ENCODE measurements at places on chromosomes 13 and 19.

DNA sequence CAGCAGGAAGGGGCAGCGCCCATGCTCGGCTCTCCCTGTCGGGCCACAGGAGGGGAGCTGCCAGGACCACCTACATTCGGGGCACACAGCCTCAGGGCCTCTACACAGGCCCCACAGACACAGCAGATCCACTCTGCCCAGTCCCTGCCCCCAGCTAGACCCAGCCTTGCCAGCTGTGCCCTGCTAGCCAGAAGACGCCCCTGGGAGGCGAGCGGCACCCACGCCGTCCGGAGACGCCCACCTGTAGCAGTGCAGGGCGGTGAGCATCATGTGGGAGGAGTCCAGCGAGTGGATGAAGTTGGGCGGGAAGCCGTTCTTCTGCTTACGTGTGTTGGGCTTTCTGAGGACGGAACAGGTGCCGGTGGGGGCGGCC lies 15.1 kb downstream of the POLRMT start:
- no peak for DNase-seq

GRCh38 chr19:16333001-16333586 lies 8.5 kb downstream of the KLF2 start:
- no peak for DNase-seq

DNA sequence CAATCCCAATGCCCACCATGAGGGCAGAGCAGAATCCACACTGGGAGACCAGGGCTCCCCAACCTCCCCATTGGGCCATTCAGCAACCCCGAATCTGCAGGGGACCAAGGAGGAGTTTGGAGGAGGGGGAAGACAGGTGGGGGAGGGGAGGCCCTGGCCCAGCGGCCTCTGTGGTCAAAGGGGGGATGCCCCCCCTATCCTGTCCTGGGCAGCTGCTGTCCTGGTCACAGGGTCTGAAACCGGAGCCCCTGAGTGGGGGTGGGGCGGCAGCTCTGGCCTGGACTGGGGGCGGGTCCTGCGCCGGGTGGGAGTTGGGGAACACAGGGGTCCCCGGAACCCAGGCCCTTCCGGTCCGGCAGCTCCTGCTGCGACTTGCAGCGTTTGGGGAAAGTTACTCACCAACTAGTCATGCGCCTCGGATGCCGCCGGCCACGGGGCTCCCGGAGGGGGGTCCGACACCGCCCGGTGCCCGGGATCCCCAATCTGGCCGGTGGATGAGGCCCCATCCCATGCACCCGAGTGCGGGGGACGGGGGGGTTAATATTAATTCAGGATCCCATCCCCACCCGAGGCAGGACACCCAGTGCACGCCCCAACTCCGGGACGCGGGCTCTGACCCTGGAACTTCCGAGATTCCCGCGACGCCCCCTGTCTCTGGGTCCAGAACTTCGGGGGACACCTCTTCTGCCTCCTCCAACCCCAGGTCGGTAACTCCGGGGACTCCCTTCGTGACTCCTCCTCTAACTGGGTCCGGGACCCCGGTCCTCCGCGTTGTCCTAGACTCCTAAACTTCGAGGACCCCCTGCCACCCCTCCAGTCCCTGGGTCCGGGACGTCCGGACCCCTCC lies 872 bp downstream of the HOMER3 start:
- DNase-seq, result no peak

GRCh38 chr13:53020764-53021335 lies 7.8 kb upstream of the OLFM4 start:
- DNase-seq, result no peak

DNA sequence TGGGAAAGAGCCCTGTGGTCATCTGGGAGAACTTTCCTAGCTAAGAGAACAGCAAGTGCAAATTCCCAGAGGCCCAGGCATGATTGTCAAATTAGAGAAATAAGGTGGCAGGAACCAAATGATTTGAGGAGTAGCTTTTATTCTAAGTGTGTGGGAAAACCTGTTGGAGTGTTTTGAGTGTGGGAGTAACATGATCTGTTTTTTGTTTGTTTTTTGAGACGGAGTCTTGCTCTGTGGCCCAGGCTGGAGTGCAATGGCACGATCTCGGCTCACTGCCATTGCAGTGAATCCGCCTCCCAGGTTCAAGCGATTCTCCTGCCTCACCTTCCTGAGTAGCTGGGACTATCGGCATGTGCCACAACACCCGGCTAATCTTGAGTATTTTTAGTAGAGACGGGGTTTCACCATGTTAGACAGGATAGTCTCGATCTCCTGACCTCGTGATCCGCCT lies 2.4 kb downstream of the SAE1 start:
- no peak for DNase-seq

DNA sequence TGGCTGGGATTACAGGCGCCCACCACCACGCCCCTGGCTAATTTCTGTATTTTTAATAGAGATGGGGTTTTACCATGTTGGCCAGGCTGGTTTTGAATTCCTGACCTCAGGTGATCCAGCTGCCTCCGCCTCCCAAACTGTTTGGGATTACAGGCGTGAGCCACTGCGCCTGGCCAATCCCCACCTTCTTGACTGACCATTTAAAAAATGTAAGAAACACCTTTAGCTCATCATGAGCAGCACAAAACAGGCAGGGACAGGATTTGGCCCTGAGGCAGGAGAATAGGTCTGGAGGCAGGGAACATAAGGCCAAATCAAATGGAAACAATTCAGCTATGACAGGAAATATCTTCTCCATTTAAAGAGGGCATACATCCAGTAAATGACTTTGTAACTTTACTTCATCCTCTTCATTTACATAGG lies 1.4 kb upstream of the MPV17L2 start:
- no peak for DNase-seq

DNA sequence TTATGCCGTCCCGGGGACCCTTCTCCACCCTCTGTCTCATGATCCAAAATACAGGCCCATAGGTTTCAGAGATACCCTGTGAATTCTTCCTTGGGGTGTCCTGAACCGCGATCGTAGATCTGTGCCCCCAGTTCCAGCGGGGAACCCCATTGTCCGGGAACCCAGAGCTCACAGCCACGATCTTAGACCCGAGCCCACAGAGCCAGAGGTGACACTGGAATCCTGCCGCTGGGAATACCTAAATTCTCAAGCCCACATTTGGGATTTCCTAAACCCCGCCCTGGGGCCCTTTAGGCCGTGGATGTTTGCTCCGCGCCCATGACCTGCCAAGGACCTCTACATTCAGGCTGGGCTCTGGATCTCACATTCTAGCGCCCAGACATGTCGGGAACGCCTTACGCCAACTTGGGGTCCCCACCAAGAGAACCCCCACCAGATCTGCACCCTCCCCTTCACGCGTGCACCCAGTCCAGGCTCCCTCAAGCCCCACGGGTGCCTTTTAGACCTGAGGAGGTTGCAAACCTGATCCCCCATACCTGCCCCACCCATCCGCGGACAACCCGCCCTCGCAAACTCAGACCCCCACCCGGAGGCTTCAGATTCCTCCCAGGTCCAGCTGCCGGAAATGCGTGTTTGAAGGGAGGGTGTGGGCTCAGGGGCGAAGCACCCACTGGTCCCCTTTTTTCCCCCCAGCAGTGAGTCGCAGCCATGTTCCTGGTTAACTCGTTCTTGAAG lies 605 bp downstream of the CAPNS1 start:
- peak; percentile 58 for DNase-seq

GRCh38 chr19:54608792-54609191 lies 15.4 kb downstream of the LILRA1 start:
- no peak for DNase-seq

- no peak for DNase-seq
These were observed 103.6 kb upstream of the MYO16 start for GRCh38 chr13:108525827-108526226.

GRCh38 chr13:51804295-51805172 lies 571 bp upstream of the DHRS12 start:
- DNase-seq, result peak; percentile 56

- no peak for DNase-seq
These were observed 16.1 kb downstream of the ERFL start for GRCh38 chr19:41911889-41912731.

GRCh38 chr13:48630773-48631172 lies 23.0 kb upstream of the CYSLTR2 start:
- DNase-seq, result no peak

GRCh38 chr13:104773775-104774174 lies 1707.6 kb upstream of the SLC10A2 start:
- no peak for DNase-seq

DNA sequence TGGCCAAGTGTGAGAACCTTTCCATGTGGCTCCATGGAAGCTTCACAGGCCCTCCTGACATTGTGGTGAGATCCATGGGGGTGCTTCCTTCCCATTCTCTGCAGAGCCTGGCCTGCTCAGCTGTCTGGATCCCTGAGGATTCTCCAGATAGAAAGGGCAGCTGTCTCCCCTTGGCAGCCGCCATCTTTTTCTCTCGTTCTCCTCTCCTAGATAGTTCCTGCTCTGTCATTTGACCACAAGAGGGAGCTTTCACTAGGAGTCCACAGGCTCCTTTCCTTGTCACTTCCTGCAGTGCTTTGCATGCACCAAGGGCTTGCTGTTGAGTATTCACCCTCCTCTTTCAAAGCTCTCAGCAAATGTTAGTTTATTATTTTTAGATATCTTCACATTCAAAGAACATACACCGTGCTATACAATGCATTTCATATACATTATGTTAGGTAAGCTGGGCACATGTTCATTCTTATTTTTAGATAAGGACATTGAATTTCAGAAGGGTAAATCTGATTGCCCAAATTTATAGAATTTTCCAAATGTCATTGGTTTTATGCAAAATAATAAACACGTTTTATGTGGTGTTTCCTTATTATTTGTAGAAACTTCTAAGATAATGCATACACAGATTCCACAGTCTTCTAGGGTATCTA lies 133.2 kb downstream of the FRY start:
- DNase-seq, result peak; percentile 33

- DNase-seq, result no peak
These were observed 24.7 kb upstream of the EIF3G start for GRCh38 chr19:10144361-10144760.

DNA sequence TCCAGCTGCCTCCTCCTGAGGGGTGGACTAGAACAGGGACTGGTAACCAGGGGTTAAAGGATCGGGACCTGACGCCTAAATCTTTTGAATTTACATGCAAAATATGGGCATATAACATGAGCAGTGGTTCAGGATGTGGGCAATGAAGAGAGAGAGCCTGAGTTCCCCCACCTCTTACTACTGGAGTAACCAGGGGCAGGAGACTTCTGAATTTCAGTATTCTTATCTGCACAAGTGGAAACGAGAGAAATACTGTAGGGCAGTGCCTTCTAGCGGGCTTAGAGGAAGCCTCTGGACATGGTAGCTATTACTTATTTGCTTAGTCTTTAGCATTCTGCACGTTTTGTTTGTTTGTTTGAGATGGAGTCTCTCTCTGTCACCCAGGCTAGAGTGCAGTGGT lies 26.3 kb downstream of the BCAT2 start:
- DNase-seq, result no peak

DNA sequence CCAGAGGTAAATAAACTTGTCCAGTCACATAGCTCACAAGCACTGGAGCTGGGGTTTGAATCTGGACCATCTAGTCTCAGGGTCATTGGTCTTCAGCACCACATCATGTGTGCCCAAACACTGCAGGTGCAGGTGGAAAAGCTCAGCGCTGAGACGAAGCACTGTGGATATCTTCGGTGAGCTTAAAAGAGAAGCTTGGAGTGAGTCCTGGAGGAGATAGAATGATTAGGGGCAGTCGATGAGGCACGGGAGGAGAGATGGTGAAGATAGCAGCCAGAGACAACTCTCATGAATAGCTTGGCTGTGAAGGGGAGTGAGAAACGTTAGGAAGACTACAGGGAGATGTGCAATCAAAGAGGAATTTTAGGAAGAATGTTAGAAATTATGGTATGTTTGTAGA lies 389.3 kb downstream of the FGF9 start:
- no peak for DNase-seq

- no peak for DNase-seq
These were observed 48.6 kb downstream of the SCEL start for GRCh38 chr13:77584106-77584505.

DNA sequence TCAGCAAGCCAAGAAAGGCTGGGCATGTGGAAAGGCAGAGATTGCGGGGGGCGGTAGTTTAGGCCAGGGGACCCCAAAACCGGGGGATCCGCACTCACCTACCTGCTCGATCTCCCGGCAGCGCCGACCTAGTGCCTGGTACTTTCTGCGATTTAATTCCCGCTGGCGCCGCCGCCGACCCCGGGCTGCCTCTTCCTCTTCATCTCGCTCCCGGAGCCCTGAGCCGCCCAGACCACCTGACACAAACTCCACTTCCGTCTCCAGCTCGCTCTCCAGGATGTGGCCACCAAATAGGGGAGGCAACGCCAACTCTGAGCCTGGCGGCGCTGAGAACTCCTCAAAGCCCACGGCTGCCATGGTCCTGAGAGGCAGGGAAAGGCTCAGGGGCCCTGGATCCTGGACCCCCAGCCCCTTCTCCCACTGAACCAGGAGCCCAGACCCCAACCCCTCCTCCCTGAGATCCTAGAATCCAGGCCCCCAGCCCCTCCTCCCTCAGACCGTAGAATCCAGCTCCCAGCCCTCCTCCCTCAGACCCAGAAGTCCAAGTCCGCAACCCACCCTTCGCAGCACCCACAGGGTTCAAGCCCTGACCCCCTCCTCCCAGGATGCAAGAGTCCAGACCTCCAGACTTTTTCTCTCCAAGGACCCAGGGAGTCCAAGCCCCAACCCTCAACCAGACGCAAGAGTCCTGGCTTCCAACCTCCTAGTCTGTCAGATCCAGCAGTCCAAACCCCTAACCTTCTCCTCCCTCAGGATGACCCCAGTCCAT lies 933 bp downstream of the TFPT start:
- DNase-seq, result peak; percentile 35
